ENCODE measurements at places on chromosomes 5 and 9.

DNA sequence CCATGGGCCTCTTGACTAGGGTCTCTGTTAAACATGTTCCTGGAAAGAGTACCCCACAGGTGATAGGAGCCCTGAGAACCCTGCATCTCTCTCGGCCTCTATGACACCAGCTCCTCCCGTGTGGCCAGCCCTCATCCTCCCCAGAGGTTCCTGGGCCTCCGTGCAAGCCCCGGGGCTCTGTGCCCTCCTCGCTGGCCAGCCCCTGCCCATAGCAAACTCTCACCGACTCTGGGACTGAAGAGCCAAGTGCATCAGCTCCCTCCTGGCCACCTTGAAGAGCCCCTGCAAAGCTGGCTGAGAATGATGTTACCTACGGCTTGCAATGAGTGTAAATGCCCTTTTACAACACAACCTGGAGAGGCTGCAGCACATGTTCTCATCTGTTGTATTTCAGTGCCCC lies 224.4 kb downstream of the ROR2 start:
- H3K36me3 ChIP-seq: no peaks in the 10 kb centered on the region
- no peak for DNase-seq
- no peak overlapping the region for H3K27ac ChIP-seq
- H3K4me3 ChIP-seq: no peak overlapping the region
- no peaks in the 10 kb centered on the region for H3K4me1 ChIP-seq

- H3K4me3 ChIP-seq: no peak overlapping the region
- H3K4me1 ChIP-seq: no peaks in the 10 kb centered on the region
- no peaks in the 10 kb centered on the region for H3K27me3 ChIP-seq
- H3K36me3 ChIP-seq: no peaks in the 10 kb centered on the region
- DNase-seq: no peak
Observed at GRCh38 chr5:1442222-1443145, 2.8 kb downstream of the SLC6A3 start.

- no peaks in the 10 kb centered on the region for H3K27me3 ChIP-seq
- H3K27ac ChIP-seq: no peak overlapping the region
- no peak overlapping the region for H3K4me3 ChIP-seq
- peaks cover 3% of the 10 kb centered on the region for H3K4me1 ChIP-seq
Observed at GRCh38 chr9:130745210-130745800, 51.7 kb downstream of the EXOSC2 start.

- H3K4me3 ChIP-seq: no peak overlapping the region
- DNase-seq: no peak
- no peak overlapping the region for H3K27ac ChIP-seq
- no peaks in the 10 kb centered on the region for H3K36me3 ChIP-seq
Observed at GRCh38 chr9:133436681-133437080, 14.5 kb downstream of the ADAMTS13 start.

DNA sequence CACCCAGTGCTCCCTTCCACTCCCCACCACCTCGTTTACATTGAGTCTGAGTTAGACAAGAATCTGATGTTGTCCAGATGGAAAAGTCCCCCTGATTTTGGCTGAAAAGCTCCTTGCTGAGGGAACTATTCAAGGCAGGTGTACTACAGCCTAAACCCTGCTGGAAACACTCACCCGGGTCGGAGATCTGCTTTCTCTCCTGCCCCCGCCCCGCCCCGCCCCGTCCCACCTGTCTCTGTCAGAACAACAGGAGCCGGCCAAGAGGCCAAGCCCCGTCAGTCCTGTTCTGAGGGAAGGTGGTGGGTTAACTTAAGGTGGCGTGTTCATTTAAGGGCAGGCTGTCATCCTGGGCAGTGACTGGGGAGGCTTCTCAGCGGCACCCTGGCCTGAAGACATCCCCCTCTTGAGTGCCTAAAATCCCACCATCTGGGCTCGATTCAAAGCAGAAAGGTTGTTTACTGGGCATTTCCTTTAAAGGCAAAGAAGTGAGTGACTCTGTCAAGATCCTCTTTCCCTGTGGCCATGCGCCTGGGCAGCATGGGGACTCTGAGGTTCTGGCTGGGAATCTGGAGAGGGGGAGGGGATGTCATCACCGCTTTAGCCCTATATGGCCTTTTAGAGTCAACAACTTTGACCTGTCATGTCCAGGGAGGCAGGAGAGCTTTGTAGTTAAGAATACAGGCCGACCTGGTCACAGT lies 71.1 kb upstream of the NEURL1B start:
- no peaks in the 10 kb centered on the region for H3K4me1 ChIP-seq
- no peak for DNase-seq
- no peak overlapping the region for H3K27ac ChIP-seq
- H3K4me3 ChIP-seq: no peak overlapping the region
- H3K27me3 ChIP-seq: no peaks in the 10 kb centered on the region

GRCh38 chr5:124398460-124398859 lies 348.0 kb downstream of the ZNF608 start:
- DNase-seq: no peak
- H3K27ac ChIP-seq: no peak overlapping the region
- no peaks in the 10 kb centered on the region for H3K36me3 ChIP-seq

DNA sequence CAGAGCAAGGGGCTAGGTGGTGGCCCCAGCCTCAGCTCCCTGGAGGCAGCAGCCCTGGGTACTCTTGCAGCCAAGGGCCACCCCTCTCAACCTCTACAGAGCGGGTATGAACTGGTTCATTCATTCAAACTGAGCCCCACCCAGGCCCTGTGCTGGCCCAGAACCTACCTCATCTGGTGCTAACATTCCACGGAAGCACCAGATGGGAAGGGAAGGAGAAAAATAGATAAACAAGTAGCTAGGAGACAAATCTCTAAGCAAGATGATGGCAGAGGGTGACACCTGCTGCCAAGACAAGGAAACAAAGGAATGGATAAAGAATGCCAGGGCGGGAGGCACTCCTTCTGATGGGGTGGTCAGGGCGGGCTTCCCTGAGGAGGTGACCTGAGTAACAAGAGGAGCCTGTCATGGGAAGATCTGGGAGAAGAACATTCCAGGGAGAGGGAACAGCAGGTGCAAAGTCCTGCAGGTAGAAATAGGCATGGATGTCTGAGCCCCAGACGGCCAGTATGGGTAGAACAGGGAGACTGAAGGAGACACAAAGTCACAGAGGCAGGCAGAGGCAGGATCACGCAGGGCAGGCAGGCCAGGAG lies 6.1 kb downstream of the ST6GALNAC4 start:
- H3K4me3 ChIP-seq: no peak overlapping the region
- H3K27me3 ChIP-seq: no peaks in the 10 kb centered on the region
- no peak for DNase-seq
- H3K36me3 ChIP-seq: peaks cover 33% of the 10 kb centered on the region
- H3K27ac ChIP-seq: no peak overlapping the region

- H3K4me1 ChIP-seq: no peaks in the 10 kb centered on the region
- no peak overlapping the region for H3K4me3 ChIP-seq
- H3K27me3 ChIP-seq: no peaks in the 10 kb centered on the region
- no peak for DNase-seq
- H3K27ac ChIP-seq: no peak overlapping the region
Observed at GRCh38 chr5:12861886-12862654, 957.8 kb upstream of the CTNND2 start.

- no peaks in the 10 kb centered on the region for H3K27me3 ChIP-seq
- H3K27ac ChIP-seq: no peak overlapping the region
- no peaks in the 10 kb centered on the region for H3K4me1 ChIP-seq
- no peaks in the 10 kb centered on the region for H3K36me3 ChIP-seq
- DNase-seq: no peak
Observed at GRCh38 chr9:69951411-69951810, 92.2 kb upstream of the MAMDC2 start.

GRCh38 chr5:163612358-163613149 lies 107.1 kb downstream of the MAT2B start:
- no peaks in the 10 kb centered on the region for H3K36me3 ChIP-seq
- H3K27me3 ChIP-seq: no peaks in the 10 kb centered on the region
- no peak overlapping the region for H3K27ac ChIP-seq

DNA sequence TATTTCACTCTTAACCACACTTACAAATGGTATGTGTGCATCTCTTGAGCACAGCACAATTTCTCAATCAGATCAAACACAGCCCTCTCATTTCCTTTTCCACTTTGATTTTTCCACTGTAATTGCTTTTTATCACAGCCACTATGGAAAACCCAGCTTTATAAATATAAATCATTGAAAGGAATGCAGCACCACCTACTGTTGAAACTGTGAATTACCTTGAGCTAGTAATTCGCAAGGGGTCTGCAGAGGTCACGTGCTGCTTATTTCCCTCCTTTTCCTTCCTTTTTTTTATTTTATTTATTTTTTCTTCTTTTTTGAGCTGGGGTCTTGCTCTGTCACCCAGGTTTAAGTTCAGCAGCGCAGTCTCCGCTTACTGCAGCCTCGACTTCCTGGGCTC lies 76.9 kb downstream of the CDH6 start:
- H3K27ac ChIP-seq: no peak overlapping the region
- no peaks in the 10 kb centered on the region for H3K4me1 ChIP-seq
- H3K27me3 ChIP-seq: no peaks in the 10 kb centered on the region
- no peak for DNase-seq
- no peaks in the 10 kb centered on the region for H3K36me3 ChIP-seq

DNA sequence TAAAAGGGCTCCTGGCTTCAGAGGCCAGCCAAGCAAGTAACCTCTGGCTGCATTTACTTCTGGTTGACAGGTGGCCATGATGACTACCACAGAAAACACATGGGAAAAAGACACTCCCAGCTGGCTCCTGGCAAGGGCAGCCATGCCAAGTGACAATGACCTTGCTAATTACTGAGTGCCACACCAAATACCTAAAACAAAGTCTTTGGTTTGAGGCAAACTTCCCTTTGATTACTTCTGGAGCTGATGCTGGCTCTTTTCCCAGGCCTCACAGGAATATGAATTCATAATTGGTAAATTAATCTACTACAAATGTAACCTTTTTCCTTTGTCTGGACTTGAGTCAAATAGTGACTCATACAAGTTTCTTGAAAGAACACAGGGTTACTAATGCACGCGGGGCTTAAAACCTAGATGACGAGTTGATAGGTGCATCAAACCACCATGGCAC lies 61.0 kb downstream of the LPAR1 start:
- no peaks in the 10 kb centered on the region for H3K27me3 ChIP-seq
- peaks cover 10% of the 10 kb centered on the region for H3K4me1 ChIP-seq
- H3K36me3 ChIP-seq: no peaks in the 10 kb centered on the region
- peak; percentile 34 for DNase-seq
- H3K4me3 ChIP-seq: no peak overlapping the region

DNA sequence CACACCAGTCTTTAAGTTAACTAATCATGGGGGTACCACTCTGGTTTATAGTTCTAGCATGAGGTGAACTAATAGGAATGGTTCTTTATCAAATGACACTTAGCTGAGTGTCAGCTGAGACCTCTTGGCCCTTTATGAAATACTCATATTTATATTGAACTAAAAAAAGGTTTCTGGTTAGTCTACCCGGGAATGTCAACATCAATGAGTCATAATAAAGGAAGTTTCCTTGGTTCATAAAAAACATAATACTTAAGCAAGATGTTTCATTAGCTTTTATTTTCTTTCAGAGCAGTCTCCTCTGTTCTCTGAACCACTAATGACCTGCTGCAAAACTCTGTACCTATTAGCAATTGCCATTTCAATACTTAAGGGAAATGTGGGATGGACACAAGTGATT lies 13.7 kb downstream of the DAB2 start:
- H3K27me3 ChIP-seq: no peaks in the 10 kb centered on the region
- H3K36me3 ChIP-seq: no peaks in the 10 kb centered on the region
- no peak for DNase-seq
- H3K4me3 ChIP-seq: no peak overlapping the region

- H3K27ac ChIP-seq: no peak overlapping the region
- H3K4me1 ChIP-seq: no peaks in the 10 kb centered on the region
- no peak overlapping the region for H3K4me3 ChIP-seq
- H3K27me3 ChIP-seq: no peaks in the 10 kb centered on the region
Observed at GRCh38 chr9:115116421-115117284, 1.3 kb downstream of the TNC start.

GRCh38 chr5:153883854-153884611 lies 154.7 kb downstream of the FAM114A2 start:
- no peaks in the 10 kb centered on the region for H3K36me3 ChIP-seq
- H3K27ac ChIP-seq: no peak overlapping the region
- H3K4me1 ChIP-seq: no peaks in the 10 kb centered on the region
- H3K27me3 ChIP-seq: no peaks in the 10 kb centered on the region

- no peak overlapping the region for H3K4me3 ChIP-seq
- no peak overlapping the region for H3K27ac ChIP-seq
- no peak for DNase-seq
- no peaks in the 10 kb centered on the region for H3K4me1 ChIP-seq
- no peaks in the 10 kb centered on the region for H3K27me3 ChIP-seq
- H3K36me3 ChIP-seq: no peaks in the 10 kb centered on the region
Observed at GRCh38 chr5:127585661-127586060, 63.2 kb upstream of the CTXN3 start.

GRCh38 chr5:138698713-138699112 lies 54.5 kb upstream of the CTNNA1 start:
- no peak for DNase-seq
- no peak overlapping the region for H3K27ac ChIP-seq
- H3K4me3 ChIP-seq: no peak overlapping the region
- no peaks in the 10 kb centered on the region for H3K27me3 ChIP-seq

- H3K27ac ChIP-seq: no peak overlapping the region
- no peak for DNase-seq
- H3K27me3 ChIP-seq: no peaks in the 10 kb centered on the region
- H3K4me1 ChIP-seq: no peaks in the 10 kb centered on the region
Observed at GRCh38 chr5:121497176-121497575, 354.5 kb upstream of the FTMT start.

DNA sequence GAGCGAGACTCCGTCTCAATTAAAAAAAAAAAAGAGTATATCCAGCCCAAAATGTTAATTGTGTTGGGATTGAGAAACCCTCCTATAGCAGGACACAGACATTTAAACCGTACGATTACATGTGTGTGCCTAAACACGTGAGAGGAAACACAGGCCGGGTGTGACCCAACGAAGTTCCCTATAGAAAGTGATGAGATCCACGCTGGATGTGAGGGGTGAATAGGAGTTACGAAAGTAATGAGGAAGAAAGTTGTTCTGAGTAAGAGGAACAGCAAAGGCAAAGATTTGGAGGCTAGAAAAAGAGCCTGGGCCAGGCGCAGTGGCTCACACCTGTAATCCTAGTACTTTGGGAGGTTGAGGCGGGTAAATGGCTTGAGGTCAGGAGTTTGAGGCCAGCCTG lies 13.6 kb downstream of the NAIF1 start:
- no peaks in the 10 kb centered on the region for H3K27me3 ChIP-seq
- no peak overlapping the region for H3K4me3 ChIP-seq
- no peak overlapping the region for H3K27ac ChIP-seq
- DNase-seq: no peak
- H3K36me3 ChIP-seq: no peaks in the 10 kb centered on the region

- no peak overlapping the region for H3K4me3 ChIP-seq
- peaks cover 7% of the 10 kb centered on the region for H3K4me1 ChIP-seq
- no peak for DNase-seq
- no peaks in the 10 kb centered on the region for H3K36me3 ChIP-seq
Observed at GRCh38 chr9:130940027-130940549, 1.0 kb upstream of the FIBCD1 start.

DNA sequence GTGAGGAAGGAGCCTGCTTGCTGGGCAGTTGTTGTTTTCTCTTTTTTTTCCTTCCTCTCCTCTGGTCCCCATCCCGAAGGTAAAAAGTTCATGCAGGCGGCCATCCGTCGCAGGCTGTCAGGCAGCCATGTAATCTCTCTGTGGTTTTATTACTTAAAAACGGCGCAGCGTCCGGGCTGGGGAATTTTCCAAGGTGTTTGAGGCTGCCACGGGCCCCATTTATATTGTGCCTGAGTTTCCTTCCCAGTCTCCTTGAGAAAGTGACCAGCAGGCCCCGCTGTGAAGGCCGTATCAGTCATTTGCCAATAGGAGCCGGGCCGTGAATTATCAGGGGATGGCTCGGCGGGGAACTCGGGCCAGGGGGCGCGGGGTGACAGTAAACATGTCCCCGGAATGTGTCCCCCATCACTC lies 289.7 kb downstream of the PBX3 start:
- no peak overlapping the region for H3K4me3 ChIP-seq
- H3K4me1 ChIP-seq: no peaks in the 10 kb centered on the region
- H3K27me3 ChIP-seq: no peaks in the 10 kb centered on the region
- no peaks in the 10 kb centered on the region for H3K36me3 ChIP-seq
